ENCODE measurements at places on chromosomes 4 and X.

DNA sequence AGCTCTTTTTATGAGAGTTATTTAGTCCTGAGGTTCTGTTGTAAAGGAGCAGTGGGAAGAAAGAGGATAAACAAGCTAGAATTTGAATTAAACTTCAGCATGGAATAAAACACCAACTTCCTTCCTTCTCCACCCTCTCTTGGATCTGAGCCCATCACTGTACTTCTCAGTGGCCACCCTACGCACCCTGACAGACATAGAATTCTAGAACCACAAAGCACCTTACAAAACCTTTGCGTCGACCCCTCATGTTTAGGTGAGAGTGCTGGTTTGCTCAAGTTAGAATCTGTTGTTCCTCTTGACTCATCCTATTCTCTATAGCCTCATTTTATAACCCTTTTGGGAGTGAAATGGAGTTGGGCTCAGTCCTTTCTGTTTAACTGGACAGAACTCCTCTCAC lies 84.6 kb upstream of the RPL34 start:
- no peak for DNase-seq

GRCh38 chr4:73875401-73875800 lies 6.2 kb downstream of the CXCL1 start:
- DNase-seq: no peak

DNA sequence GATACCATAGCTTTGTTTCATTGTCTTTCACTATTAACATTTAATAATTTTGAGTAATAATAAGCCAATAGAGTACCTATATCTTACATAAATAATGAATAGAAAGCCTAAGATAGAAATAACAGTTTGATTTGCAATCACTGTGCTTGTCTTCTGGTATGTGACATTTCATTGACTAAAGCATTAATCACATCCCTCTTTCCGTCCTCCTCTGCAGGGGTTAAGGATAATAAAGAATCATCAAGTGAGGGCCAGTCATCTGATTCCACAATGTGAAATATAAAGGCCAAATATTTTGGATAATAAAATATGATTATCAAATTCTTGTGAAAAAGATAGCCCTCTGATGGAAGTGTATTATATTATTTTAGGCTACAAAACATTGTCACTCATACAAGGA lies 2073.4 kb downstream of the ARAP2 start:
- no peak for DNase-seq

- DNase-seq: no peak
These were observed 8.9 kb upstream of the SMIM10 start for GRCh38 chrX:134981910-134982309.

DNA sequence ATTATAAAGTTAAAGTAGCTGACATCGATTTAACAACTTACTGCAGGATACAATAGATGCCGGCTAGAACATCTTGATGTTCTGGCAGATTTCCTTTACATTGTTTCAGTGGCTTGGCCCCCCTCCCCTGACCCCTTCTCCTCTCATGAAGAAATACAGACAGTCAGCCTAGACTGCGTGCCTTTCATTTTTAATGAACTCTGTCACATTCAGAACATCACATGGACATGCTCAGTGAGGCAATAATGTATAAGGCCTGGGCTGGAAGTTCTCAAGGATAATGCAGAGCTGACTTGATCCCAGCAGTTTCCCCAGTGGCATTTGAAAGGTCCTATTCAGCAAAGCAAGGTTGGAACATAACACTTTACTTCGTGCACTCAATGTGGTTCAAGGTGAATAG lies 239.2 kb downstream of the ANK2 start:
- DNase-seq: no peak

DNA sequence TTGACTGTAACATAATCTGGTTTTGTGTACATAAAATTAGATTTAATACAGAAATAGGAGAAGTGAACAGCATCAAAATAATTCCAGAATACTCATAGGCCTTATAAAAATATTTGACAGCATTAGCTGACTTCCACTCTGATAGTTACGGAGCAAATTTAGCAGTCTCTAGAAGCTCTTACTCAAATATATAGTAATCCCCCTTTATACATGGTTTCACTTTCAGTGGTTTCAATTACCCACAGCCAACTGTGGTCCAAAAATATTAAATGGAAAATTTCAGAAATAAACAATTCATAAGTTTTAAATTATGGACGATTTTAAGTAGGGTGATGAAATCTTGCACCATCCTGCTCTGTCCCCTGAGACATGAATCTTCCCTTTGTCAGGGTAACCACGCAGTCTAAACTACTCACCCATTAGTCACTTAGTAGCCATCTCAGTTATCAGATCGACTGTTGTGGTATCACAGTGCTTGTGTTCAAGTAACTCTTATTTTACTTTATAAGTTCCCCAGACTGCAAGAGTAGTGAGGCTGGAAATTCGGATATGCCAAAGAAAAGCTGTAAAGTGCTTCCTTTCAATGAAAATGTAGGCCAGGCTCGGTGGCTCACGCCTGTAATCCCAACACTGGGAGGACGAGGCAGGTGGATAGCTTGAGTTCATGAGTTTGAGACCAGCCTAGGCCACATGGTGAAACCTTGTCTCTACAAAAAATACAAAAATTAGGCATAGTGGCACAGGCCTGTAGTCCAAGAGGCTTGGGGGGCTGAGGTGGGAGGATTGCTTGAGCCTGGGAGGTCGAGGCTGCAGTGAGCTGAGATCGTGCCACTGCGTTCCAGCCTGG lies 17.2 kb upstream of the RTL9 start:
- DNase-seq: no peak

DNA sequence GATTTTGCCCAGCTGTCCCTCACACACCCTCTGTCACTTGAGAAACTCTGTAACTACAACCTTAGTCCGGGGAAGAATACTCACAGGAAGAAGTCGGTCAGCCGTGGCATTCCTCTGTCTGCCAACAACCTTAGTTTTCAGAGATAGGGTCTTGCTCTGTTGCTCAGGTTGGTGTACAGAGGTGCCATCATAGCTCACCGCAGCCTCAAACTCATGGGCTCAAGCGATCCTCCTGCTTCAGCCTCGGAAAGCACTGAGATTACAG lies 12.2 kb upstream of the SPCS3 start:
- DNase-seq: no peak

Measured in psoas muscle (tissue), 8 donors.